ENCODE measurements at places on chromosomes 13 and 19.

DNA sequence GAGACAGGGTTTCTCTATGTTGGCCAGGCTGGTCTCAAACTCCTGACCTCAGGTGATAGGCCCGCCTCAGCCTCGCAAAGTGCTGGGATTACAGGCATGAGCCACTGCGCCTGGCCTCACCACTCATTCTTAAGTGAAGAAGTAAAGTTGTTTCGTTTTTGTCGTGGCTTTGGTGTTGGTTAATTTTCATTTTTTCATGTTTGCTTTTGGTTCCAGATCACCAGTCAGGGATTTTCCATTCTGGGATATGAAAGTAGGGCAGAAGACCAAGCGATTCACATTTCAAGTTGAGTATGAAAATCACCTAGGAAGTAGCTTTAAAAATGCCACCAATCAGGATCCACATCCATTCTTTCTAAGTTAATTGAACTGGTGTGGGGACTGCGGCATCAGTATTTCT lies 289.9 kb downstream of the DIAPH3 start:
- no peak for DNase-seq

DNA sequence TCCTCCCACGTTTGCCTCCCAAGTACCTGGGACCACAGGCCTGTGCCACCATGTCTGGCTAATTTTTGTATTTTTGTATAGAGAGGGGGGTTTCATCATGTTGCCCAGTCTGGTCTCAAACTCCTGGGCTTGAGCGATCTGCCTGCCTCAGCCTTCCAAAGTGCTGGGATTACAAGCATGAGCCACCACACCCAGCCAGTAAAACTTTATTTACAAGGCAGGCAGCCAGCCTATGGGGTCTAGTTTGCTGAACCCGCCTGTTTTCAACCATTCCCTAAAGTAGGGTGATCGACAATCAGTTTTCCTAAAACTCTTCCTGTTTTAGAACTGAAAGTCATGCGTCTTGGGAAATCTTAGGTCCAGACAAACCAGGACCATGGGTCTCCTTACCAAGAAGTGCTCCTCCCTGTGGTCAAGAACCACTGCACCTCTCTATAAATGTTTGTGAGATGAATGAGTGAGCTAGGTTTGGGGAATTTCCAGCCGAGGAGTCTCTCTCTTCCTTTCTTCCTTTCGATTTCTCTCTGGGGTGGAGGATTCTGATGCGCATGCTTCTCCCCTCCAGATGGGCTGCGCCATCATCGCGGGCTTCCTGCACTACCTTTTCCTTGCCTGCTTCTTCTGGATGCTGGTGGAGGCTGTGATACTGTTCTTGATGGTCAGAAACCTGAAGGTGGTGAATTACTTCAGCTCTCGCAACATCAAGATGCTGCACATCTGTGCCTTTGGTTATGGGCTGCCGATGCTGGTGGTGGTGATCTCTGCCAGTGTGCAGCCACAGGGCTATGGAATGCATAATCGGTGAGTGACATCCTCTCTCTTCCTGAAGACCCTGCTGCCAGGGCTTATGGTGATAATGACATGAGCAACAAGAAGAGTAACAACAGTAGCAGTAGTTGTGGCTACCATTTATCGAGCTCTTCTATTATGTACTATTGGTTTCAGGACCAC lies 38.7 kb downstream of the ADGRE1 start:
- DNase-seq, result no peak

GRCh38 chr13:113928685-113929627 lies 44.9 kb downstream of the C13orf46 start:
- DNase-seq, result no peak

DNA sequence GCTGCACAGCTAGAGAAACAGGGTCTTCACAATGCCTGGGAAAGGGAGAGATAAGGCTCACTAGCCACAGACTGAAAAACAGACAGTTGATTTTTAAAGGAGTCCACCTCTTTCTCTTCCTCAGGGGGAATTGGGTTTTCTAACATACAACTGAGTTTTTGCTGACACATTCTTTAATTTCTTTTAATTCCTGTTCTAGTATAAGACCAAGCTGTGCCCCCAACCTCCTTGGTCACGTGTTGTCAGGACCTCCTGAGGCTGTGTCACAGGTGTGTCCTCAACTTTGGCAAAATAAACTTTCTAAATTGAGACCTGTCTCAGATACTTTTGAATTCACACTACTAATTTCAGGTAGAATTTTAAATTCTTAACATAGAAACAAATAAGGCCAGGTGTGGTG lies 12.1 kb upstream of the ZNF492 start:
- DNase-seq, result no peak

DNA sequence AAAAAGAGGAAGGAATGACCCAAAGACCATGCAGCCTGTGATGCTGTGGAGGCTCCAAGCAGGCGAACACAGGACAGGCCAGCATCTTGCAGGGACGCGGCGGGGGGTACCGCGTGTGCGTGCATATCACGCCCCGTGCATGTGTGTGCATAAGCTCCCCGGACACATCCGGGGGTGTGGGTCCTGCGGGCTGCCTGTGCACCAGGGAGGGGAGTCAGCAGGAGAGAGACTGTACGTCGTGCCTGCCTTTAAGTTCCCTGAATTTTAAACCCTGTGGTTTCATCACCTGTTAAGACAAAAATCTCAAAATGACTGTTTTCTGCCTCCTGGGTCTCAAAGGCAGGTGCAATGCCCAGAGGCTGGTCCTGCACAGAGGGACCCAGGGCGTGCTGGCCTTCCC lies 16.6 kb downstream of the ADAT3 start:
- no peak for DNase-seq

DNA sequence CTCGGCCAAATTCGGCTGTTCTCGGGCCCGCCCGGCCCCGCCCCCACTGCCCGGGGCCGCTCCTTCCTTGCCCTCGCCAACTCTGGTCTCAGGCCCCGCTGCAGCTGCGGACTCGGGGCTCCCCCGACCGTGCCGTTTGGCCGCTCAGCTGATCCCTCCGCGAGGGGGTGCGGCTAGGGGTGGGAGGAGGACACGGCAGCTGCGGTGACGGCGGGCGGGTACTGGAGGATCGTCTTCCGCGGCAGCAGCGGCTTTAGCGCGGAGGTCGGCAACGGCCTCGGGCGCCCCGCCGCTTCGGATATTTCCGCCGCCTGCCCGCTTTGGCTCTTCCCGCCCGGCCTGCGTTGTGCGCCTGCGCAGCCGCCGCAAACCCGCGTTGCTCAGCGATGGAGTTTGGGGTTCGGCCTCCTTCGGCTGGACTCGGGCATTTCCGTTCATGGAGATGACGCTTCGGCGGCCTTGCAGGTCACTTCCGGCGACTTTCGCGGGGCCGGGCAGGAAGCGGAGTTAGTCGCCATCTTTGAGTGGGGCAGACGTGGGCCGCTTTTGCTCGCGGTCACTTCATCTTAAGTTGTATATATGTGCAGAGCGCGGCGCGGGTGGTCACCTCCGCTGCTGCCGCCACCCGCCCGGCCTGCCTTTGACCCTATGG lies 338 bp upstream of the UBE2M start:
- peak; percentile 100 for DNase-seq

All from stimulated activated CD4-positive, alpha-beta T cell treated with anti-CD3 and anti-CD28 coated beads, Interleukin-2, amount 100 ng/mL, for 48 hours (primary cell).